ENCODE measurements at places on chromosomes 2 and 18. TPM values are rescaled to one million over a fixed set of nuclear protein-coding genes. Genes with fewer than 3 reads are reported as not detected.
A peak's percentile ranks its signal among the peaks of the same experiment; 100 is the strongest.

DNA sequence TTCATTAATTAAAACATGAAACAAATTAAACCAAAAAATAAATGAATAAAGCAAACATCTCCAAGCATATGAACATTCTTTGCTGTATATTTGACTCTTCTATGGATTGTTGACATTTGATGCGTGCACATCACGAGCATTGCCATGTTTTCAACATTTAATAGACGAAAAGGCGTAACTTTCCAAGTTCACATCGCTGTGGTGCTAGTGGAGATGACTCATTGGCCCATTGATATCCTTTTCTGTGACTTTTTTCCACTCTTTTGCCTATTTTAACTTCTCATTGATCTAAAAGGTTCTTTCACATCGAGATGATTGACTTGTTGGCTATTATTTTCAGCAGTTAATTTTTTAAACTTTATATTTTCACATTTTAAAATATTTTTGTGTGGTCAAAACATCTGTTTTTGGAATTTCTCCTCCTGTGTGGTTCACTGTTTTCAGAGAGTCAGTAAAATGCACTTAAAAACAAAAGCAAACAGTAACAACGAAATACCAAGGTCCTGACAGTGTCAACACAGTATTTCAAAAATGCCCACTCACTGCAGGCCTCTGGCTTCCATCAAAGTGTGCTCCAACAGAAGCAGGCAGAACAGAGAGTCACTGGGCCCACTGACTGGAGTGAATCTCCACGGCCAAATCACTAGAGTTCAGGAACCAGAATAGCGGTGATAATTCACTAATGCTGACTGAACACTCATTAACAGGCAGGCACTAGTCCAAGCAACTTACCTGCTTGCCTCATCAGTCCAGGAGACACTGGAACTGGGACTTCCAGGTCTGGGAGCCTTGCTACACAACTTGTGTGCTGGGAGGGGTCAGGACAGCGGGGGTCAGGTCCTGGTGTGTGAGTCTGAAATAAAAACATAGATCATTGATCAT, 372.2 kb upstream of the SMIM21 start:
- no peak for DNase-seq

DNA sequence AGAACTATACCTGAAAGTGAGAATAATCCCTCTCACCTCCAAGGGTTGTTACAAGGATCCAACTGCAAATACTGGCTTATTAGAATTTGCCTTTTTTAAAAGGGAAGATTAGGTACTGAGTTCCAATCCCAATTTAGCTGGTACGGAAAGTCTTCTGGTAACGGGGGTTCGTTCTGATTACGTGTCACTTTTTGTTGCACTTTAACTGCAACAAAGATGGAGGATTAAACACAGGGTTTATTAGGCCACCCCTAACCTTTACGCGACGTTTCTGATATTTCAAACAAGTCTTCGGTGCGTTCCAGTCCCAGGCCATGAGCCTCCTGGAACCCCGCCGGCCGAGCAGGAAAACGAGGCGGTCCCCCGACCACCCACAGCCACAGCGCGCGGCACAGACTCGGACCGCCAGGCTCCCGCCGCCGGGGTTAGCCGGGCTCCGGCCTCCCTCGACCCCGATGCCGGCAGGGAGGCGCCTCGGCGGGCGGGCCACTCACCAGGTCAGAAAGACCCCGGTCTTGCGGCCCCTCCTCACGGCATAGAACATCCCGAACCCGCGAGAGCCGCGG, 411 bp downstream of the RNASEH1 start:
- no peak for DNase-seq

DNA sequence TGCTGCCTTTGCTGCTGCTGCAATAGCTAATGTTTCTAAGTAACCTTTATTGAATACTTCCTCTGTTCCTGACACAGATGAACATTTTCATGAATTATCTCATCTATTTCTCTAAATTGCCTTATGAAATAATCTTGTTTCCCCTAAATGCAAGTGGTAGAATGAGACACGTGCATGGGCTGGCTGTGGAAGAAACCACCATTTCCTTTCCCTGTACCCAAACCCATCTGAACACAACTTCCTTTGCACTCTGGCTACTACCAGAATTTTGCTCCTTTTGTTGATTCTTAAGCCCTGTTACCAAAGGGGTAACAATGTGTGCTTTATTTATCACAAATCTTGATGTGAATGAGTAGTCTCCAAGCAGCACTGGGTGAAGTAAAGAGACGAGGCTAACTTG, 29.2 kb downstream of the AKAIN1 start:
- no peak for DNase-seq

- no peak for DNase-seq
These were observed 513.6 kb downstream of the STK39 start for GRCh38 chr2:167733747-167734146.

DNA sequence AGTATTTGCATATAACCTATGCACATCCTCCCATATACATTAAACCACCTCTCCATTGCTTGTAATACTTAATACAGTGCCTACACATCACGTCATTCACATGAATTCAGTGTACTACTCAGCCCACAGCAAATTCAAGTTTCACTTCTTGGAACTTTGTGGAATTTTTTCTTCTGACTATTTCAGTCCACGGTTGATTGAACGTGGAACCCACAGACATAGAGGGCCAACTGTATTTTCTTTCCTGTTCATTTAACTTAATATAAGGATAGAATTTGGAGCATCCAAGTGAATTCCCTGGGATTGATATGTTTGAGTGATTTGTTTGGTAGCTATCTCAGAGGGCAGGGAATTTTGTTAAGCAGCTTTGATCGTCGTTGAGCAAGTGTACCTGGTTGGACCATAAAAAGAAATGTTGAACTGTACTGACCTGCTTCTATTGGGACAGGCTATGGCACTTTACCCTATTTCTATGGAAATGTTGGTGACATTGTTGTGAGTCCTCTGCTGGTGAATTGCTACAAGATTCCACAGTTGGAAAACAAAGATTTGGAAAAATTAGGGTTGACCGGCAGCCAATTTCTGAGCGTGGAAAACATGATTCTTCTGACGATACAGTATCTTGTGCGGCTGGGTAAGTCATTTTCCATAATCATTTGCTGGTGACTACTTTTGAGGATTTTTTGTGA, 156.6 kb downstream of the ESCO1 start:
- no peak for DNase-seq

GRCh38 chr2:85273738-85274731, 53.8 kb downstream of the TGOLN2 start:
- no peak for DNase-seq

- DNase-seq: no peak
These were observed 75.2 kb downstream of the ASXL3 start for GRCh38 chr18:33653231-33653630.

- DNase-seq: peak; percentile 85
These were observed 2.1 kb upstream of the CXCR1 start for GRCh38 chr2:218168635-218169462.

DNA sequence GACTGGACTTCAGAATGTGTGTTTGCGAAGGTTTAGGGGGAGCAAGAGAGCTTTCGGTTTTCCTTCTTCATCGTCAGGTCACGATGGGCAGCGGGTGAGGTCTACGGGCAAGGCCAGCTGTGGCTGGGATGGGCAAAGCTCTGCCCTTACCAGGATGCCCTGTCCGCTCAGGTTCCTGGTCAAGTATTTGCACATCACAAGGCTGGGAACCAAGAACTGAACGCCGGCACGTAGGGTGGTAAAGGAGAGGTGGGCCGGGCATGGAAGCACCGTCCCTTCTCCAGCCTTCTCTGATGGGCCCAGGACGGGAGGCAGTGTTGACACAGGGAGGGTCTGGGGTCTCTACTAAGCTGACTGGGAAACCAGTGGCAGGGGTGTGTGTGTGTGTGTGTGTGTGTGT, 50.5 kb upstream of the UBE2F start:
- no peak for DNase-seq

DNA sequence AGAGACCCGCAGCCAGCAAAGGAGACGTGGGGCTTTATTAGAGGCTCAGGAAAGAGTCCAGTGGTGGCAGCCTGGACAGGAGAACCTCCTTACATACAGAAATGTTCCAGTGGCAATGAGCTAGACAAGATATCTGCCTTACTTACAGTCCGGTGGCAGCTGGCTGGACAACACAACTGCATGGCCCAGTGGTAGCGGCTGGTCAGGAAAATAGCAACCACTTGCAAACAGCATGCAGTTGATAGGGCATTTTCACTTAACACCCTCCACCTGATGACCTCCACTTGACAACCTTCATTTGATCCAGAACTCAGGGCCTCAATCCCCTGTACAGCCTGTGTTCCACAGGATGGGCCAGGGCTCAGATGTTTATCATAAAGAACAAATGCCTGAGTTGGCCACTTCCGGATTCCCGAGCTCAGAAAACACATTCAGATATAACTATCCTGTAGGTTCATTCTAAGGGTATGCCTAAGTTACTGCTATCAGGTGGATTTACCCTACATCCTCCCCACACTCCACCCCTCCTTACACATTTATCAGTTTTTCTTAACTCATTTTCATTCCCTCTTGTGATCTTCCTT, 63.3 kb upstream of the ITPRID2 start:
- DNase-seq: no peak

DNA sequence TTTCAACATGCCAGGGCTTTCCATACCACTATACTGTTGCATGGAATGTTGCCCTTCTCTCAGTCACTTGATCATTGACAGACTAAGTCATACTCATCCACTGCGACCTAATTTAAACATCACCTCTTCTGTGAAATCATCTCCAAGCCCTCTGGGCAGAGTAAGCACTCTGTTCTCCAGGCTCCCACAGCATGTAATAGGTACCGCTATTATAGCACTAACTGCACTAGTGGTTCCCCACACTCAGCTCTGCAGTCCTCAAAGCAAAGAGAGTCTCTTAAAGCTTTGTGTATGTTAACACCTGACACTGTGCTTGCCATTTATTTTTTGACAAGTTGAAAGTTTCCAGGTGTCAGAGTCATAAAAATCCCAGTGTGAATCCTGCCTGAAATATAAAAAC, 947.2 kb downstream of the ERBB4 start:
- DNase-seq: no peak

DNA sequence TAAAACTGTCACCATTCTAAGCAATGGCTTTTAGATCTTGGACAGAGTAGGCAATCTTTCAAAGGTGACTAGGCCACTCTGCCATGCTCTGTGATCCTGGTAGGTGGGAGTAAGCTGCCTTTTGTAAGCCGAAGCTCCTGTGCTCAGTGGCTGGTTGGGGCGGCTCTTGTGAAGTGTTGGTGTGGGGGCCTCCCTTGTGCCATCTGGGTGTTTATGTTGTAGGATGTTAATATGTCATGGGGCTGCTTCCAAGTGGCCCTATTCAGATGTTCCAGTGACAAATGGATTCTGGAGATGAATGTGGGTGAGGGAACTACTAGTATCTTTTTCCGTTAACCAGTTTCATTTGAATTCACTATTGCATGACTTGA, 116.8 kb upstream of the SPRED2 start:
- no peak for DNase-seq

GRCh38 chr2:47226132-47226922, 71.2 kb upstream of the STPG4 start:
- DNase-seq: no peak

DNA sequence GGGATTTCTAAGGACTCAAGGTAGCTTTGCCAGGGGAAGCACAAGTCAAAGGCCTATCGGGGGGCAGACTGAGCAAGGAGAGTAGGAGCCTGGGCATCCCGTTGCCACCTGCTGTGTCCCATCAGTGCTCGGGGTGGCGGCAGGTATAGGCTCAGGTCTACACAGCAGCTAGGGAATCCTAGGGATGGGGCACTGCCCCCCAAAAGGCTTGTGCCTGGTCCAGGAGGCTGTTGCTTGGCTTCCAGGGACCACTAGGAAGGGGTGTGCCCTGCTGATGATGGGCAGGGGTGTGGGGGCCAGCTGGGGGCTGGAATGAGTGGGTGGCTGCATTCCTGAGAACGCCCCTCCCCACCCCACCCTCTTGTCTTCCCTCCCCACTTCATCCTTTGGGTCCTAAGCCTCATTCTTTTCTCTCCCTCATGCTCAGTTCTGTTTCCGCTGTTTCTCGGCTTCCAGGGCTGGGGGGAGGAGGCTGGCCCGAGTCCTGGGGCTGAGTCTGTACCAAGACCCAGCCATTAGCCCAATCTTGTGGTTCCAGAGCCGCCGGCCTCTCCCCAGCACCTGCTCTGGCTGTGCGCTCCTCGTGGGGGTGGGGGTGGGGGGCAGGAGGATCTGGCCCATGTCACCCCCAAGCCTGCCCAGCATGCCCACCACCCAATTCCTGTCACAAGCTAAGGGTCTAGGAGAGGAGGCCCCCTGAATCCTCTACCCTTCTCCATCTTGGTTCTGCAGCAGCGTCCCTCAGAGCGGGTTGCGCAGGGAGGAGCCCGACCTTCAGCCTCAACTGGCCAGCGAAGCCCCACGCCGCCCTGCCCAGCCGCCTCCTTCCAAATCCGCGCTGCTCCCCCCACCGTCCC, 12.8 kb downstream of the SPEG start:
- DNase-seq: peak; percentile 12

GRCh38 chr2:133506996-133507395, 61.3 kb downstream of the NCKAP5 start:
- no peak for DNase-seq

GRCh38 chr2:207045531-207045930, 106.2 kb downstream of the CPO start:
- no peak for DNase-seq

The WNT6 gene
- total RNA-seq: not detected

The SLC40A1 gene
- total RNA-seq: 0.76 TPM

- no peak for DNase-seq
These were observed 17.1 kb upstream of the ATOH8 start for GRCh38 chr2:85736456-85737355.

GRCh38 chr2:49770919-49771318, 616.6 kb upstream of the FSHR start:
- peak; percentile 84 for DNase-seq

The MIB1 gene
- total RNA-seq: 57.6 TPM

- DNase-seq: no peak
These were observed 13.7 kb downstream of the WNT10A start for GRCh38 chr2:218894151-218894879.

The LRP1B gene
- 0.14 TPM for total RNA-seq

The CTLA4 gene
- total RNA-seq: not detected

The NR4A2 gene
- 0.66 TPM for total RNA-seq

DNA sequence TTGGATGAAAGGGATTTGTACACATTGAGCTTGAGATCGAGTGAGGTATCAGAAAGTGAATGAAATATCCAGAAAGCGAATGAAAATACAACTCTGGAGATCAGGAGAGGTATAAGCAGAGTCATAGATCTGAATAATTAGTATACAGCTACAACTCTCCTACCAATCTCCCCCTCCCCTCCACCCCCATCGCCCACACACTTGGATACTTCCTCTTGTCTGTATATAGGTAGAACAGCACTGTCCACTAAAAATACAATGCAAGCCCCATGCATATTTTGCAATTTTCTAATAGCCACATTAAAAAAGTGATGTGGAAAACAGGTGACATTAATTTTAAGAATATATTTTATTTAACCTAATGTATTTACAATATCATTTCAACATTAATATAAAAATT, 23.7 kb upstream of the WIPF1 start:
- no peak for DNase-seq

DNA sequence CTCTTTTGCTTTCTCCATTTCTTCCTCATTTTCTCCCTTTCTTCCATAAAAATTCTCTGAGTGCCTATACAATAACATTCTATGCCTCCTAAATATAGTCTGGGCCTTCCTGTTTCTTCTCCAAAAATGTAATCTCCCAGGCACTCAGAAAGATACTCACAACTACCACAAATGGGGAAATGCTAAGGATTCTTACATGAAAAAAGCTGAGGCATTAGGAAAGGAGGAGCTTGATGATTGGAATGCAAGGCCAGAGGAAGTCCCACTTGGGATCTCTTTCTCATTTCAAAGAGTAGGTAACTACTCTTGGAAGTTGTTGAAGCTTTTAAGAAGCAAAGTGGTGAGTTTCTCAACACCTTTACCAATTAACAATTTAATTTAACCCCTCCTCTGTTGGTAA, 3.4 kb downstream of the VSNL1 start:
- DNase-seq: no peak

The MC5R gene
- total RNA-seq: 0.27 TPM
